ENCODE measurements at places on chromosomes 5 and 9.

- no peak for DNase-seq
Measured at GRCh38 chr9:17462869-17463464, 115.9 kb upstream of the SH3GL2 start.

DNA sequence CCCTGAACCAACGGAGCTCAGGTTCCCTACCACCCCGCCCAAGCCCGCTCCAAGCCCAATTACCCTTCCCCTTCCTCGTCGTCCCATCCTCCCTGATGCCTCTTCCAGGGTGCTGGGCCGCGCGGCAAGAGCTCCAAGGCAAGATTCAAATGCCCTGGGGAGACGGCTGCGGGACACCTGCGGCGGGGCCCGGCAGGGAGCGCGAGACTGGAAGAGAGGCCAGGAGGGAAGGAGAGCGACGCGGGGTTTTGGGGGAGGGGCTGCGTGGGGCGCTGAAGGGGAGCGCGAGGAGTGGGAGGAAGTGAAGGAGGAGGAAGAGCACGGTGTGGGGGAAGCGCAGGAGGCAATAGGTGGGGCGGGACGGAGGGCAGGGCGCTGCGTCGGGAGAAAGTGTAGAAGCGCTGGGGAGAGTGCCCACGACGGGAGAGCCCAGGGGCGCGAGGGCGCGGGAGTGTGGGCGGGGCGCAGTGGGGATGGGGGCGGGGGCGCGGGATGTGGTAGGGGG lies 975 bp upstream of the NXNL2 start:
- DNase-seq: no peak

DNA sequence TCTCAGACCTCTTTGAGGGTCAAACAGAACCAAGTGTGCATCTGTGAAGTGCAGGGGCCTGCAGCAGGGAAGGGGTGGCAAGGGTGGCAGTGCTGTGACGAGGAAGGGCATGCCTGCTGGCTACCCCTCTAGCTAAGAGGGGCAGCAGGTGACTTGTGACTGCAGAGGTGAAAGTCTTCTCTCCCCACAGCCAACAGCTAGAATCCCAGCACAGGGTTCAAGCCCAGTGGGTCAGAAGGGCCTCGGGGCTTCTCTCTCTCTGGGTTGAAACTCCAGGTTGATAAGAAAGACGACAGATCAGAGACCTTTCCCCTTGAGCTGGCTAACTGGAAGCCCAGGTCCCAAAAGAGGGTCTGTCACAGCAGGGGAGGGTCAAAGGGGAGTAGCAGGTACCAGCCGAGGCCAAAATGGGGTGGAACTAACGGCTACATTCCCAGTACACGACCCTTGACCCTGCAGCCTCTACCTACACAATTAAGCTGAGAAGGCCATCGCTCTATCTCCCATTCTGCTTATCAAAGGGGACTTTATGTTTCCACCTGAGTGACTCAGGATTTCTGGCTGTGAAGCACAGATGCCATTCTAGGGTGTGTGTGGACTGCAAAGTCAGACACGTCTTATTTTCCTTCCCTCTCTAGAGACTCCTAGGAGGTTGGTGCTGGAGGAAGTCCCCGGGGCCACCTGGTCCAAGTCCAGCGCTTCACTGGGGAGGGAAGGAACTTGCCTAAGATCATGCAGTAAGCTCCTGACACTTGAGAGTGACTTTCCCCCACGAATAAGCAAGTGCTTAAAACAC lies 14.6 kb downstream of the ANKS6 start:
- DNase-seq: no peak

GRCh38 chr9:132142924-132143323 lies 18.9 kb upstream of the NTNG2 start:
- DNase-seq: no peak

- DNase-seq: no peak
Measured at GRCh38 chr9:84145031-84145430, 164.4 kb downstream of the RMI1 start.

- no peak for DNase-seq
Measured at GRCh38 chr5:40356248-40356647, 323.5 kb upstream of the PTGER4 start.

DNA sequence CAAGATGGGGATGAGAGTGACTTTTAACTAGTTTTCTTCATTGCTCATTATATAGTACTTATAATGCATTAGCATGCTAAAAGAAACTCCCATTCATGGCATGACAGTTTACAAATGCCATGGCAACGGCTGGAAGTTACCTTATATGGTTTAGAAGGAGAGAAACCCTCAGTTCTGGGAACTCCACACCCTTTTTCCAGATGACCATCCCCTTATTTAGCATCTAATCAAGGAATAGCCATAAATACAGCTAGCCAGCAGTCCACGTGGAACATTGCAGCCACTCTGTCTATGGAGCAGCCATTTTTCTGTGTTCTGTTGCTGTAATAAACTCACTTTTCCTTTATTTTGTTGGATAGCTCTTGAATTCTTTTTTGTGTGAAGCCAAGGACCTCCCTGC lies 1137.8 kb downstream of the CDH18 start:
- no peak for DNase-seq

GRCh38 chr5:24850926-24851486 lies 206.2 kb upstream of the CDH10 start:
- no peak for DNase-seq

GRCh38 chr5:68086439-68086838 lies 129.1 kb upstream of the PIK3R1 start:
- no peak for DNase-seq

DNA sequence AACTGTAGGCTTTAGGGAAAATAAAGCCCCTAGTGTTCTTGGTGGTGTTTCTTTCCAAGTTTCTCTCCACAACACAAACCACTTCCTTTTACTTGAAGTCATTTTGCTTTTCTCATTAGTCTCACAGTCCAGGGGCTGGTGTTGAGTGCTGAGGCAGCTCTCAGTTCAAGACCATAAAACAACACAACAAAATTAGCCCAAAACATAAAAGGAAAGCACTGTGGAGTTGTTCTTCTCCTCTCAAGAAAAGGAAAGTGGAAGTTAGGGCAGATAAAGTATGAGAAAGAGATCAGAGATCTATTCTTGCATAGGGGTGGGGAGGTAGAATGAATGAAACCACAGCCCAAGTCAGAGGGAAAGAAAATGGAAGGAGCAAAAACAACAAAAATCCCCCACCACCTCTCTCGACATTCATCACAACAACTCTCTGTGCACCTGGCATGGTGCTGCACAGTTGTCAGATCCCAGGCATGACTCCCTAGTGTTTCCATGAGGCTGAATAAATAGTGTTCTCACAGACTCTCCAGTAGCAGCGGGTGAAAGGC lies 569.9 kb downstream of the RAB3C start:
- no peak for DNase-seq

- no peak for DNase-seq
Measured at GRCh38 chr5:55454282-55454681, 80.5 kb downstream of the PLPP1 start.

DNA sequence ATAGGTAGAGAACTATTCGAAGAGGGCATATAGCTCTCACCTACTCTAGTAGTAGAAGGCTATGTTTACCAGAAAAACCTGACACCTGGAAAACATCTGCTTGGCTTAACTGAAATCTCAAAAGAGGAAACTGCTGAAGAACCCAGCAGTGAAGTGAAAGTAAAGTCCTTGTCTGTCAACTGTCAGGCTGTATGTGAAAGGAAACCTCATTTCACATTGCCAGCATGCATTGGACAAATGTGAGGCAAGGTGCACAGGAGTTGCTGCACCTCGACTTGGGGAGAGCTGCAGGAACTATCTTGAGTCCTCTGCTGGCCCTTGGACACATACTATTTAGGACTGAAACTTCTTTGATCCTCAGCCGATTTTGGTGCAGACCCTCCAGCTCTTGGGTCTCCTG lies 53.3 kb downstream of the NREP start:
- DNase-seq: no peak

DNA sequence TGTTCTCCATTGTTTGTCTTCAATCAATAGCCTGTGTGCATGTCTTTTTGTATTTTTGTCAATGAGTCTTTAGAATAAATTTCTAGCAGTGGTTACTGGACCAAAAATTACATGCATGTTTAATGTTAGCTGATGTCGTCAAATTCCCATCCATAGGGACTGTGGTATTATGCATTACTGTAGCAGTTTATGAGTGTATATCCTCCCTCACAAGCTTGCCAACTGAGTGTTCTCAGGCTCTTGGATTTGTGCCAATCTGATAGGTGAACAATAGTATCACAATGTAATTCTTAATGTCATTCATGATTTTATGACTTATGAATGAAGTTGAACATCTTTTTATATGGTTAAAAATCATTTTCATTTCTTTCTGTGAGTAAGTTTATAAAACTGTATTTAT lies 13.0 kb downstream of the SNX24 start:
- DNase-seq: no peak

DNA sequence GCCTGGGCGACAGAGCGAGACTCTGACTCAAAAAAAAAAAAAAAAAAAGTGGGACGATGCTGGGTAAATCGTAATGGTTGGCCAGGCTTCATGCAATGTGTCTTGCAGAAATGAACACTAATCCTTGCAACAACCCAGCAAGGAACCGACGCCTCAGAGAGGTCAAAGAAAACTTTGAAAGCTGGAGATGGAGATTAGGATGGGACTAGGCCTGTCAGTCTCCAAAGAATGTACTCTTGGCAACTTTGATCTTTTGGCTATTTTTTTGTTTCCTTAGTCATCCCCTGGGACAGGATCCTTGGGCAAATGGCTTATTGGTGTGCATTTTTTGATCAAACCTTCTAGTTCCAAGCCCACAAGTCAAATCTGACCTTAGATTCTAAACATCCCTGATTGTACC lies 10.6 kb upstream of the PWWP2A start:
- DNase-seq: no peak

GRCh38 chr9:84001621-84002020 lies 21.0 kb downstream of the RMI1 start:
- DNase-seq: no peak

DNA sequence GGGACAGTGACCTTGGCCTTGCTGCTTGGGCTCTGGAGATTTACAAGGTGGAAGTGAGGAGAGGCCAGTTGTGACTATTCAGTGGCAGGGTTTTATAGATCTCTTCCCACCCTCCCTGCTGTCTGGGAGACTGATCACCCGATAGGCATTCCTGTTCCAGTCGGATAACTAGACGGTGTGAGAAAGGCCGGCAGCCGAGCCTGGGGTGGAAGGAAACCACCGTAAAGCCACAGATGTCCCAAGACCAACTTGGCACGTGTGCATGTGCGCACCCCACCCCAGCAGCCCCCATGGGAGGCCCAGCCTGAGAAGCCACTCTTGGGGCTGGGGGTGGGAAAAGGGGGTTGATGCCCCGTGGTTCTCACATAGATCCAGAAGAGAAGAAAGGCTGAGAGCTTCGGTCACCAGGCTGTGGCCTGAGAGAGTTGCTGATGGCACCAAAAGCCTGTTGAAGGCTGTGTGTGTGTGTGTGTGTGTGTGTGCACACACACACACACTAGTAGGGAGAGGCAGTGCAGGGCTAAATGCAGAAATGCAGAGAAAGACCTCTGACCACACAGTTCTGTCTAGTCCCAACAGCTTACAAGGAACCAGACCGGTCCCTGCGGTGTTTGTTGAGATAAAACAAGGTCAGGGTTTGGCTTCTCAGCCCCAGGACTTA lies 225.8 kb downstream of the FANCC start:
- DNase-seq: no peak

- DNase-seq: no peak
Measured at GRCh38 chr9:85016384-85017006, 347.0 kb downstream of the NTRK2 start.

DNA sequence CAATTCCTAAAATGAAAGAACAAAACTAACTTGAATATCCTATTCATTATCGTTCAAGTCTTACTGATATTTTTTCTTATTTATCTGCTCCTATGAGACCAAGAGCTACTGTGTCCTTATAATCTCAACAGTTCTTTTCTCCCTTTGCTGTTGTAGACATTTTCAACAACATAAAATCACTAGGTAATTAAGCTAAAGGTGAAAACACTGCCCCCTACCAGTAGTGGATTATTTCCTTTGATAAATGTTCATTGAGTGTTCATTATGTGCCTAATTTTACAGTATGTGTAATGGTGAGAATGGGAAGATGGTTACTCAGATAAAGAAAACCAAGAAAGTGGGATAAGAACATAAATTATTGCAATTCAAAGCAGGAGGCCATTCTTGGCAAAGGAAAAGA lies 41.4 kb upstream of the PAPPA start:
- no peak for DNase-seq

DNA sequence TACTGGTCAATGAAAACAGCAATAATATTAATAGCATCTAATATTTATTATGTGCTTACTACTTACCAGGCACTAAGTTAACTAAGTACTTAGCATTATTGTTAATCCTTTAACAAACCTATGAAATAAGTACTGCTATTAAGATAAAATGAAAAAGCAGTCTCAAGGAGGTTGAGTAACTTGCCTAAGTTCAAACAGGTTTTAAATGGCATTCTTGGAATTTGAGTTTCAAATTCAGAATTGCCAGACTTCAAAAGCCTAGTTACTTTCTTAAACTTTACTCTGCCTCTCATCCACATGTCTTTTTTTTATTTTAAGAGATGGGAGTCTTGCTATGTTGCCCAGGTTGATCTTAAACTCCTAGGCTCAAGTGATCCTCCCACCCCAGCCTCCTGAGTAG lies 16.0 kb downstream of the LEAP2 start:
- no peak for DNase-seq

DNA sequence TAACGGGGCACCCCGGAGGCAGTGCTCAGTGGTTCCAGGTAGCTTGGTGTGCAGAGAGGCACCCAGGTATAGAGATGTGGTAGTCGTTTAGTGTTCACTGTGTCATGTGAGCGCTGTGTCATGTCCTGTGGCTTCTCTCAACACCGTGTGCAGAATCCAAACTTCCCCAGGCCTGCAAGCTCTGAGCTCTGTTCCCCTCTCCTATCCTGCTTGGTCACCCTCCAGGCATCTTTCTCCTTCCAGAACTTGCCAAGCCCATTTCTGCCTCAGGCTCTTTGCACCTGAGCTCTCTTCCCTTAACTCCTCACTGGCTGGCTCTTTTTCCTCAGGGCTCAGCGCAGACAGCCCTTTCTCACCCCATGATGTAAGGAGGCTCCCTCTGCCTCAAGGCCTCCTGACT lies 64.8 kb downstream of the CARTPT start:
- no peak for DNase-seq

GRCh38 chr5:75710637-75711036 lies 6.6 kb downstream of the POC5 start:
- DNase-seq: no peak

DNA sequence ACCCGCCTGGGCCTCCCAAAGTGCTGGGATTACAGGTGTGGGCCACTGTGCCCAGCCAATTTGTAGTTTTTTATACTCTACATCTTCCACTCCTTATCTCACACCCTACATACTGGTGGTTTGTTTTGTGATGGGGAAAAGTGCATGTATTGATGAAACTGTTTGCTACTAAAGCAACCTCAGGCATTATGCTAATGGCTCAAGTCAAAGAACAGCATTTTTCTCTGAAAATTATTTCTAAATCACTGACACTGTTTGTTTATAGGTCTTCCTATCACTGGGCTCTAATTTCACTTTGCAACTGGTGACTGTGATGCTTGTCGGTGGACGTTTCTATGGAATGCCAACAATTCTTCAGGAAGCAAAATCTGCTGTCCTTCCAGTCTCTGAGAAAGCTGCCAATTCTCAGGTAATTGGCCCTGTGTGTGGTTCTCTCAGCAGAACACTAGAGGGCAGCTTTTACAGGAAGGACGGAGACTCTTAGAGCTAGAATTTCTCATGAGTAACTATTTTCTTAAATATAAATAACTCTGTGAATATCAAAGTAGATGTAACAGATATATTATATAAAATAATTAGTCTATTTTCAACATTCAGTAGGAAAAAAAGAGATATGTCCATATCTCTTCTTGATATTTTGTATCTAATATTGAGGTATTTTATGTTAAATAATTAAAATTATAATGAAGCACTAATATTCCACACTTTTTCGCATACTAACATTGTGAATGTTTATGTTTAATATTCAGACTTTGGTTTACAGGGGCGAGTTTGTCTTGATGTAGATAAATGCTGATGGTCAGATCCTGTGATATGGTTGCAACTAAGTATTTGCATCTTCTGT lies 244.1 kb downstream of the ADGRV1 start:
- no peak for DNase-seq
